Spleen (tissue), 13 donors: ENCODE measurements at places on chromosomes 12 and 14. TPM values are rescaled to one million over a fixed set of nuclear protein-coding genes. Genes with fewer than 3 reads are reported as not detected.
A peak's percentile ranks its signal among the peaks of the same experiment; 100 is the strongest.

Gene LTB4R2
- 18.1 TPM for total RNA-seq

DNA sequence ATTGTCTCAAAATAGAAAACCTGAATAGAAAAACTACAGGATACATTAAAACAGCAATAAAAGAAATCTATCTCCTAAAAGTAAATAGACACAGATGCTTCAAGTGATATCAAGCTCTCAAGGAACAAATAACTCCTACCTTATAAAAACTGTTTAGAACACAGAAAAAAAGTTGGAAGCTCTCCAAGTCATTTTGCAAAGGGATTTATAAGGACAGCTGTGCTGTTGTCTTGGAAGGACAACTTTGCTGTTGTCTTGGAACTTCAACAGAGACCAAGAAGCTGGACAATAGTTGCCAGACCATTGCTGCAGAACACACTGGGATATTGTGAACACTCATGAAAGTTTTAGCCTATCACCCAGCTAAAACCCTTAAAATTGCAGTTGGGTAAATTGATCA is 780.7 kb downstream of the FLRT2 start:
- no peak for DNase-seq

- DNase-seq, result peak; percentile 82
Observed at GRCh38 chr12:128853600-128854197, 421 bp downstream of the GLT1D1 start.

GRCh38 chr12:90951432-90952105 is 3.4 kb downstream of the CCER1 start:
- no peak for DNase-seq

Gene CCDC175
- total RNA-seq, result 0.39 TPM

- DNase-seq, result no peak
Observed at GRCh38 chr12:118981285-118982211, at the start of gene SRRM4. Gene SRRM4 (plus strand): TSS chr12:118981541. CDS start chr12:118981883, 342 bp downstream.

GRCh38 chr12:108600702-108601007 is 2.8 kb upstream of the TMEM119 start:
- no peak for DNase-seq

Gene C14orf39
- total RNA-seq, result not detected

- no peak for DNase-seq
Observed at GRCh38 chr14:96554315-96554910, 52.2 kb downstream of the PAPOLA start.

DNA sequence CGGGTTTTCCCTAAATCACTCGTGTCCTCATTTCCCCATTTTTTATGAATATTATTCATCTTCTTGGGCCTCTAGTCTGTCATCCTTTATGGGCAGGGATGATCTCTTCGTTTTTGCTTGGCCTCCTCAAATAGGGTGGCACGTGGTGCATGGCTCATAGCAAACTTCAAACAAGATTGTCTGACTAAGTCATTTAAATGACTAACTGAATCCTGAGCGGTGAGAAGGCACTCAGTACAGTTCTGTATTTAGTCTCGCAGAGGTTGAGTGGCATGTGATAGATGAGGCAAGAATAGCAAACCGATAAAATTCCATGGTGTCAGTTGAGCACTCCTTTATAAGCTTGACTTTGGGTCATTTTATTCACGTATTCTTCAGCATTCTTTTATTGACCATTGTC is 5.7 kb upstream of the JDP2 start:
- no peak for DNase-seq

GRCh38 chr12:2314492-2314891 is 261.7 kb downstream of the CACNA1C start:
- DNase-seq, result no peak

DNA sequence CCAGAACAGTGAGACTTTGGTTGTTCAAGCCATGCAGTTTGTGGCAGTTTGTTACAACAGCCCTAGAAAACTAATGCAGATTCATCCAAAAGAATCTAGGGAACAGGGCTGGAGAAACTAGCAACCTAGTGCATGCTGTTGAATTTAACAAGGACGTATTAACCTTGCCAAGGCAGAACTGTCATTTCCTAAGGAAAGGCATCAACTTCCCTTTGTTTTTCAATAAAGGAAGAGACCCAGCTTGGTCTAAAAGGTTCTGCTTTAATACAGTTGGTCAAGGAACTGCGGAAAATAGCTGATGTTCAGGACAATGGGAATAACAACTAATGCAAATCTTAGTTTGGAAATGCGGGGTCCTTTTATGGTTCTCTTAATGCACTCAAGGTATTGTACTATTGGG is 11.5 kb downstream of the AK7 start:
- no peak for DNase-seq

DNA sequence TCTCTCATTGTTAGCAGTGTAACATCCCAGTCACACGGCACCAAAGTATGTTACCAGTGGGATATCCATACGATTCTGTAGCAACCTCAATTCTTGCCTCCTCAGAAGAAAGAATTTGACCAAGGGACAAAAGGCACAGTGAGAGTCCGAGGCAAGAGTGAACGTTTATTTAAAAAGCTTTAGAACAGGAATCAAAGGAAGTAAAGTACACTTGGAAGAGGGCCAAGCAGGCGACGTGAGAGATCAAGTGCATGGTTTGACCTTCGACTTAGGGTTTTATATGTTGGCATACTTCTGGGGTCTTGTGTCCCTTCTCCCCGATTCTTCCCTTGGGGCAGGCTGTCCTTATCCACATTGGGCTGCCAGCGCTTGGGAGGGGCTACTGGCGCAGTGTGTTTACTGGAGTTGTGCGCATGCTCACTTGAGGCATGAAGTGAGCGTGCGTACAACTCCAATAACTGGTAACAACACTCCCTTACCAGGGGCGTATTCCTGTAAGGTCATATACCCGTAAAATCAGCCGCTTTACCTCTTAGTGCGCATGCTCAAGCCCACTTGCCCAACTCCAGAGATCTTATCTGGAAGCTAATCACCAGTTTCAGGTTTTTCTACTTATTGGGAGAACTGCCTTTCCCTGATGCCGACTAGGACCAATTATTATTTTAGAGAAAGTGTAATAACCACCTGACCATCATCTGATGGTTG is 71.7 kb downstream of the FAR2 start:
- no peak for DNase-seq

DNA sequence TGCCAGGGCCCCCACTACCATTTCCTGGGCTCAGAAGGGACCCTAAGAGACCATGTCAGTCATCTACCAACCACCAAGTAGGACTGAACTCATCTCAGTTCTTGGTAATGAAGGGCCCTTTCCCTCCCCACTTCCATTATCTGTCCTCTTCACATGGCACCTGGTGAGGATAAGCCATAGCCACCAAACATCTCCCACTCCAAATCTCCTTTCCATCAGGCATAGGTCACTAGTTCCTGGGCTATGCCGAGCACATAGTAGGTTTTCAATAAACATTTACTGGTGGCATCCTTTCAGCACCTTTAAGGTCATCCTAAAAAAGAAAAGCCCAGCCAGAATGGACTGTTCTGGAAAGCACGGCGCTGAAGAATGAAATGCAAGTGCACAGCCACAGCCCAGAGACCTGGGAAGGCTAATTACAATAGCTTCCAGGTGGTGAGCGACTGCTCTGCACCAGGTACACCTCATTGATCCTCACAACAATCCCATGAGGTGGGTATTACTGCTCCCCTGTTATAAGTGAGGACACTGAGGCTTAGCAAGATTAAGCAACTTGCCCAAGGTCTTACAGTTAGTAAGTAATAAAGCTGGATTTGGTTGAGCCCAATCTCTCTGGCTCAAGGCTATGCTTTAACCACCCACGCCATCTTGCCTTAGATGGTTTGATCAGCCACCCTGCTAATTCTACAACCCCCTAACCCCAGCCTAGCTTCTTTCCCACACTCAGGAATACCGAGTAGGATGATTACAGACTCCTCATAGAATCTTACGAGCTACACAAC is 4.6 kb downstream of the SMUG1 start:
- DNase-seq, result no peak

Gene TEX52
- not detected for total RNA-seq

- no peak for DNase-seq
Observed at GRCh38 chr12:101470939-101471338, 4.2 kb upstream of the SPIC start.

GRCh38 chr12:45696049-45696448 is 33.5 kb upstream of the ARID2 start:
- no peak for DNase-seq

Gene ESRRB
- 0.40 TPM for total RNA-seq

- DNase-seq, result peak; percentile 79
Observed at GRCh38 chr14:91356181-91356763, 61.3 kb downstream of the CCDC88C start.

GRCh38 chr12:3276226-3276625 is 199.0 kb downstream of the TSPAN9 start:
- no peak for DNase-seq

DNA sequence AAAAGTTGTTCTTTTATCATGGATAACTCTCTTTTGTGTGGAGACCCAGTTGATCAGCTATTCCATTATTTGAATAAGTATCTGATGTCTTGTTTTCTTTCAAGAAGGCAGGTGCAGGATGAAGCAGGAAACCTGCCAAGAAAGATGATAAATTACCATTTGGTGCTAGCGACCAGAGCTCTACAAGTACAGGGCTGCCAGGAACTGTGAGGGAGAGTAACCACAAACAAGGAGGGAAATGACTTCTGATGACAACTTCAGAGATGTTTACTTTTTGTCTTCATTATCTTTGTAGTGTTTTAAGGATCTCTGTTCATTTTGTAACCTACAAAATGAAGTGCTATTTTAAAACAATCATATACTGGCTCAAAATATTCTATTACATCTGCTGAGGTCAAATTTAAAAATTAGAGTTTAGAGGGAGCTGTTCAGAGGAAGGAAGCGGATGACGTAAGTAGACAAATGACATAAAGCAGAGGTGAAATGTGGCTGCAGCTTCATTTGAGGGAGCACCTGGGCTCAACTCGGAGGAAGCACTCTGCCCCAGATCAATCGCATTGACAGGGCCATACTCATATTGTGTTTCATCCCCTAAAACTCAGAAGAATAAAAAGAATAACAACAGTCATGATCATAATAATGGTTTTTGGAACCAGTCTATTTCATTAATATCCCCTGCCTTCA is 226.8 kb downstream of the C12orf42 start:
- no peak for DNase-seq

DNA sequence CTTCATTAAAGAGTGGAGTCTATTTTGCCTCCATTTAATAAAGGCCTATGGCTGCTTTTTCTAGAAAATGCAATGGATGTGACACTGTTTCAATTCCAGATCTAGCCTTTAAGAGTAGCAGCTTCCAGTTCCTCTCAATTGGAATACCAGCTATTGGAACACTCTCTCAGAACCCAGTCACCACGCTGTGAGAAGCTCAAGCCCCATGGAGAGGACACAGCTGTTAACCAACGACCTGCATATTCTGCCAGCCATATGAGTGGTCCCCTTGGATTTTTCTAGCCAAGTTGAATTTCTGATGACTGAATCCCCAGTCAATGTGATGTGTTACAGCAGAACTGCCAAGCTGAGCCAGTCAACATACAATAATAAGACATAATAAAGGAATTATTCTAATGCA is 131.8 kb downstream of the TMTC3 start:
- DNase-seq, result no peak
